ENCODE measurements at places on chromosomes 3 and 15.

GRCh38 chr15:68145706-68146105, 59.4 kb downstream of the CALML4 start:
- no peak for DNase-seq

- DNase-seq: no peak
These were observed 12.2 kb downstream of the SELENOS start for GRCh38 chr15:101264911-101265641.

- no peak for DNase-seq
These were observed 6.0 kb downstream of the TIPARP start for GRCh38 chr3:156680243-156680914.

DNA sequence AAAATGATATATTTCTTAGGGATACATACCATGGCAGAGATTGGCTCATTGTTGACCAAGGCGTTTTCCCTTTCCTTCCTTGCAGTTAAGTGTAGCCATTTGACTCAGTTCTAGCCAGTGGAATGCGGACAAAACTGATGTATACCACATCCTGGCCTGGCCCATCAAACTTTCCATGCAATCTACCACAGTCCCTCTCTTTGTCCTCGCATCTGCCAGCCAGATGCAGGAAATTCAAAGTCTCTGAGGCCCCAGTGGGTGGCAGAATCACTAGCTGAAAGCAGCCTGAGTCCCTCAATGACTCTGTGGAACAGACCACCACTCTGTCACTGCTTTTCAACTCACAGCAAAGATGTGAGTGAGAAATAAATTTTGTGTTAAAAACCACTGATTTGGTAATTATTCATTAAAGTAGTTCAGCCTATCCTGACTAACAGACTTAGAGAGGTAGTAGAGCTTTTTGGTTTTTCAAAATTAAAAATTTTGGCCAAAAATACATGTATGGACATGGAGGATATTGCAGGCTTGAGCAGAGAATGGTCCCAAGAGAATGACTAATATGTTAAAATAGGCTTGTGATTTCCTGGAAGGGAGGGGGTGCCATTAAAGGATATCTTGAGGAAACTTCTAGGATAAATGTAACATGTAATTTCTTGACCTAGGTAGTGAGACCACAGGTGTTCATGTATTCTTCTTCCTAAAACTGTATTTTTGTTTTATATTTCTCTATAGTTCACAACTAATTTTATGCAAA, 10.9 kb downstream of the LRRFIP2 start:
- DNase-seq: no peak

GRCh38 chr3:189158034-189158433, 13.7 kb upstream of the TPRG1 start:
- no peak for DNase-seq

DNA sequence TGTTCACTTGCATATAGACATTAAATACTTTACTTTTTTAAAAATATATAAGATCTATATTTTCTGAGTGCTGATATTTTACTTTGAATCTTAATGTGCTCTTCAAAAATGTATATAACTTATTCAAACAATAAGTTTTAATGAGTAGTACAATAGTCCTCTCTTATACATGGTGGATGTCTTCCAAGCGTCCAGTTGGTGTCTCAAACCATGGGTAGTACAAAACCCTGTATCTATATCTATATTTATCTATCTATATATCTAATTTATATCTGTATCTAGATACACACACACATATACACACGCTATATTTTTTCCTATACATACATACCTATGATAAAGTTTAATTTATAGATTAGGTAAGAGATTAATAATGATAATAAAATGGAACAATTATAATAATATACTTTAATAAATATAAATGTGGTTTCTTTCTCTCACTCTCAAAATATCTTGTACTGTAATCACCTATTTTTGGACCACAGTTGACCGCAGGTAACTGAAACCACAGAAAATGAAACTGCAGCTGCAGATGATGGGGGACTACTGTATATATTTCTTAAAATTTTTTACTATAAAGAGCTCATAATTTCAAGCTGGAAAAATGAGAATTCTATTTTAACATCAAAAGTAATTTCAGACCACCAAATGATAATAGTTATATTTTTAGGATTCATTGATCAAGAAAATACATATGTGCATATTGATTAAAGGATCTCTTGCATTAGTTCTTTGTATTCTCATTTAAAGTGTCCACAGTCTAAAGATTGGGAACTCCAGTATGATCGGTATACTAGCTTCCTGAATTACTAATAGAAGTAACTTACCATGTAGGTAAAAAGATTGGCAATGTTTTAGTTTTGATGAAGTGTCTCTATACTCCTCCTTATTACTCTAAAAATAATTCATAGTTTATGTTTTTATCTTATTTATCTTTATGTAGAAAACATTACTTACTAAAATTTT, 215.1 kb upstream of the MLF1 start:
- no peak for DNase-seq

DNA sequence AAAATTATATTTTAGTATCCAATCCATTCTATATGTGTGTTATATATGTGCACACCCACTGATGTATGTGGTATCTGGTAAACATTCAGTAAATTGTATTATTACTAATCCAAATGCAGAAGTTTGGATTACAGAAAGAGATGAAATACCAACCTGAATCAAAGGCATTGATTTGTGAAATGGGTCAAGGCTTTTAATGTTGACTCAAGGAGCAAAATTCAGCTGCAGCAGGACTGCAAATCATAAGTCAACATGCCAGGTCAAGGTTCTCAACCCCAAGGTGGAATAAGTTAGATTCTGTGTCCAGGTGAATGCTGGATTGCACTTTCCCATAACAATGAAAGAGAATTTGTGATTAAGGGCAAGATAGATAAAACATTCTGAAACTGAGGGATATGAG, 190.7 kb downstream of the GAP43 start:
- DNase-seq: no peak

GRCh38 chr3:71423151-71423906, 160.2 kb downstream of the FOXP1 start:
- DNase-seq: no peak

GRCh38 chr3:106392915-106393314, 524.1 kb upstream of the CBLB start:
- DNase-seq: no peak

DNA sequence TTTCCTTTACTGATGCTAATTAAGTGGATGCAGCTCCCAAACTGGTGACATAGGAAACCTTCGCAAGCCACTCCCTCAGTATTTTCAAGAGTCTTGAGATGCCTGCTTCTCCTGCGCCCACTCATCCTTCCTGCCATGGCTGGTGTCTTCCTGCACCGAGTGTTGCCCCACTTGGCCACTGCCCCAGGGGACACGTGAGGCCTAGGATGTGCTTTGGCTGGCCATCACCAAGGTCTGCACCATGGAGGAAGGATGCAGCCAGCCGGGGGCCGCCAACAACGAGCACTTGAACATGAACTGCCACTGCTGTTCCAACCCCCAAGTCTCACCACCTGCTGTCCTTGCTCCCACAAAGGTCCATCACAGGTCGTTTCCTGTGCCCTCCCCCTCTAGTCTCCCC, 34.1 kb downstream of the EPHB3 start:
- no peak for DNase-seq

DNA sequence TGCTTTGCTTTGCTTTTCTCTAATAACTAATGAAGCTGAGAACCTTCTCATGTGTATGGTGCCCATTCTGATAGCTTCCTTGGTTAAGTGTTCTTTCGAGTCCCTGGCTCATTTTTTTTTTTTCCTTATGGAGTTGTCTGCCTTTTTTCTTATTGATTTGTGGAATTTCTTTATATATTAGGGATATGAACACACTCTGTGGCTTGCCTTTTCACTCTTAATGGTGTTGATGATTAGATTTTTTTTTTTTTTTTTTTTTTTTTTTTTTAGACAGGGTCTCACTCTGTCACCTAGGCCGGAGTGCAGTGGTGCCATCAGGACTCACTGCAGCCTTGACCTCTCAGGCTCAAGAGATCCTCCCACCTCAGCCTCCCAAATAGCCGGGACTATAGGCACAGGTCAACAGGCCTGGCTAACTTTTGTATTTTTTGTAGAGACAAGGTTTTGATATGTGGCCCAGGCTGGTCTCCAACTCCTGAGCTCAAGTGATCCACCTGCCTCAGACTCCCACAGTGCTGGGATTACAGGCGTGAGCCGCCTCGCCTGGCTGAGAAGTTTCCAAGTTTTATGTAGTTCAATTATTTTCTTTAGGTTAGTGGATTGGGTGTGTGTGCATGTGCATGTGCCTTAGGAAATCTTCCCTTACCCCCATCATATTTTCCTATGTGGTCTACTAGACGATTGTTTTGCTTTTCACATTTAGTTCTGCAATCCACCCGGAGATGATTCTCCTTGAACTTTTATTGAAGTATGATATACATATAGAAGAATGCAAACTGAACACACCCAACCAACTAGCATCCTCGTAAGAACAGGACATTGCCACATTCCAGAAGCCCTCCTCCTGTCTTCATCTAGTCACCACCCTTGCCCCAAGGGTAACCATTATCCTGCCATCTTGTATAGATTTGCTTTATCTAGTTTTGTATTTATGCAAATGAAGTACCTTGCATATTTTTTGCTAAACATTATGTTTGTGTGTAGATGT, 1.7 kb upstream of the SNRPA1 start:
- DNase-seq: no peak

DNA sequence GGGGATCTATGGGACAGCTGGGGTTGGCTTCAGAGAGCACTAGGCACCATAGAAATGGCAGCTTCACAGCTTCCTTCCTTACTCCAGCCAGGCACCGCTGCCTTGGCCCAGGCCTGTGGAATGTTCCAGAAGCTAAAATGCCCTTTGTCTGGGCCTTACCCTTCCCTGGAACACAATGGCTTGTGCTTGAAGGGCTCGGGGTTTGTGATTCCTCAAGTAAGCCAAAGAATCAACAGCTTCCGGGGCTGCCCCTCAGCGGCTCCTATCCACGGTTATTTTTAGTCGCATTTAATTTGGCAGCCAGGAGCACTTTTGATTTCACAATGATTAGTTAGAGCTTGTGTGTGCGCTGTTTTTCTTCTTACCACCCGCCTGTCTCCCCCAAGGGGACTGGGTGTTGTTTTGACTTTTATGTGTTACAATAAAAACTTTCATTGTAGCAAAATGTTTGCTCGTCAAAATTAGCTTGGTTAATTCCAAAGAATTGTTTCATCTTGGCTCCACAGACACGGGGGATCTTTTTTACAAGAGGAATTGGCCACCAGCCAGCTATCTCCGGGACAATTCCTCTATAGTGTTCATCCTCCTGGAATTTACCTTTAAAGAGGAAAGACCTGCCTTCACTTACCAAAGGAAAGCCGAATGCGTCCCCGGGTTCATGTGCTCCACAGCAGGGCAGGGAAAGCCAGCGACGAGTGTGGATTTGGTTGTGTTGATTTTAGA, 73.8 kb downstream of the TLE3 start:
- peak; percentile 74 for DNase-seq

- DNase-seq: peak; percentile 91
These were observed 163.3 kb downstream of the AKAP13 start for GRCh38 chr15:85543741-85544155.

DNA sequence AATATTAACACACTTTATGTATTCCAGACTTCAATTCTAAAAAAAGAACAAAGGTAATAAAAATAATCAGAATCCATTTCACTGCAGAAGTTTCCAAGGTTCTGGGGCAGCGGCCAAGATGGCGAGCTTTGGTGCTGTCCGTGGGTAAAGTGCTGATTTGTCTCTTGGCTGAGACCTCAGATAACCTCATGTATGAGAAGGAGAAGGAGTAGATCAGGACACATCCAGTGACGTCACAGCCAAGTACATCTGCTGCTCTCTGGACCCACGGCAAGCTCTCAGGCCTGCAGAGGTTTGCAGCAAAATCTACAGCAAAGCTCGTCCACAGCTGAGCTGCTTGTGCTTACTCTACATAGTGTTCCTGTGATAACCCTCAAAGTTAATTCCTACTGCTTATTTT, 165.7 kb downstream of the MAGI1 start:
- no peak for DNase-seq

GRCh38 chr3:189673535-189673934, 42.3 kb downstream of the TP63 start:
- DNase-seq: no peak

GRCh38 chr3:184169896-184170875, 4.5 kb upstream of the AP2M1 start:
- DNase-seq: no peak

DNA sequence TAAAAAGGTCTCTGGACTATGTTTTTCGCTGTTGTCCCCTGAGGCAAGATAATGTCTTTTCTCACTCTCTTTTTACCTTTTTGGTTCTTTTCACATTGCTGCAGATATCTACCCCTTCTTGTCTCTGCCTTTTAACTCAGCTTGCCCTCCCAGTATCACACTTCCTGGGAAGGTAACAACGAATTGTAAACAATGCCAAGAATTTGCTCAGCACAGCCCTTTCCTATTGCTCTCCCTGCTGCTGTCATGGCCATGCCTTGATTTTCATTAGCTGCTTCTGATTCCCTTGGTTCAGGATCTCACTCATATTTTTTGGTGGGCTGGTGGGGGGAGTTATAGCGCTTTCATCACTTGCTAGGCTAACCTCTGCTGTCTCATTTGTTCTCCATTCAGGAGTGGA, 123.1 kb upstream of the DPH6 start:
- DNase-seq: no peak

- no peak for DNase-seq
These were observed 128.4 kb upstream of the IGF1R start for GRCh38 chr15:98519767-98520550.

DNA sequence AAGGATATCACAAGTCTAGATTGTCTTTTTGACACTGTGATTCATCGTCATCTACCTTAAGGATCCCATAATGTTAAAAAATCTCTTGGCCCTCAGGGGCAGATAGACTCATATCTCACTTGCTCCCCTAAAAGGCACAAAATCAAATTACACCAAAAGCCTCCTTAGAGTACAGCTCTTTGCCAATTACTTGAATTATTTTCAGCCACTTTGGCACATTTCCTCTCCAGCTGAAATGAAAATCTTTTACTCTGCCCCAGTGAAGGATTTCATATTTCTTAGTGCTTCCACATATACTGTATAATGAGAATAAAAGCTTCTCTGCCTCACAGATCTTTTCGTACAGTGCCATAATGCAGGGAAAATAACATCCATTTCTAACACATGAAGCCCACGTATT, 190.7 kb upstream of the GBE1 start:
- DNase-seq: no peak

GRCh38 chr3:25293736-25294135, 134.3 kb upstream of the RARB start:
- no peak for DNase-seq

DNA sequence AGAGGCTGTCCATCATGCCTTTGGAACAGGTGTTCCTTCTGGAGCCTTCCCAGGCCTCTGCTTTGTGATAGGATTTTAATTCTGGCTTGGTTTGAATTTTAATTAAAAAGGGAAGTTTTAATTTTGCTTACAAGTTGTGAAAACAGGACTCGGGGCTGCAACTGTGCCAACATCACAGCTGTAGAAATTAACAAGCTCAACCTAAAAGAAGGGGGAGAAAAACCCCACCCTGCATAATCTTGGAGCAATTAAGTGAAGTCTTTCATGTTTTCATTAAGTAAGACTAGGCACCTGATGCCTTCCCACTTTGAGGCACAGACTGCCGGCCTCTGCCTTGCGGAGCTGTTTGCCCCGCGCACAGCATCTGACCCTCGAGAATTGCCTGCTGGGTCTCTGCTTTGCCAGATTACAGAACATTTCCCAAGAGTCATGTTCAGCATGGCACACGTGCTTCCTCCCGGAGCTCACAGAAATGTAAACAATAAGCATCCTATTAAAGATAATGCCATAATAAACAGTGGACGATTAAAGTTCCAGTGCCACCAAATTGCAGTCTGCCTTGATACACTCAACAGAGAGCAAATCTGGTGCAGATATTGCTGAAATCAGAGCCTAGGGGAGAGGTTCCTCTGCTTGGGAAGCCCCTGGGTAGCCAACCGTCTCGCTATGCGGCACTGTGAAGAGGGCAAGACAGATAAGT, 364.2 kb downstream of the LRTM1 start:
- DNase-seq: no peak

GRCh38 chr15:88655103-88655553, 16.3 kb downstream of the ISG20 start:
- DNase-seq: no peak
